ENCODE measurements at places on chromosomes 4 and X.

- peak; percentile 83 for DNase-seq
These were observed 178.6 kb downstream of the ADAMTS3 start for GRCh38 chr4:72390409-72390808.

- DNase-seq = no peak
These were observed at the start of gene MAGEE2 for GRCh38 chrX:75784680-75785491. Gene MAGEE2 (minus strand): TSS chrX:75785254. CDS start chrX:75785051, 203 bp downstream.

DNA sequence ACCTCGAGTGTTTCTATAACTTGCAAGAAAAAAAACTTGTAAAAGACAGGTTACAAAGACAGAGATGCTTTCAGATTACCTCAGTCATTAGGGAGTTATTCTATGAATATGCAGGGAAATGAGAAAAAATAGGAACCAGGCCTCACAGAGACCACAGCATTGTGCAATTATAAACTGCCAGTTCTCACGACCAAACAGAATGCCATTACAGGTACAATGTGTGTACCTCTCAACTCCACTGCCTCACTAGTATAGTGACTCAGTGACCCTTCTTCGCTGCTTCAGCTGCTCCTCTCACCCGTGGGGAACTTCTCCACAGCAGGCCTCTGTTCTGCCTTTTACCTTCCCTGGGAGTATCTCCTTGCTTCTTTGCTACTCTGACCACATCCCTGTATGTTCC is 2.3 kb upstream of the HTATSF1 start:
- DNase-seq = no peak

GRCh38 chr4:85932500-85933290 is 427.2 kb downstream of the MAPK10 start:
- DNase-seq = no peak

DNA sequence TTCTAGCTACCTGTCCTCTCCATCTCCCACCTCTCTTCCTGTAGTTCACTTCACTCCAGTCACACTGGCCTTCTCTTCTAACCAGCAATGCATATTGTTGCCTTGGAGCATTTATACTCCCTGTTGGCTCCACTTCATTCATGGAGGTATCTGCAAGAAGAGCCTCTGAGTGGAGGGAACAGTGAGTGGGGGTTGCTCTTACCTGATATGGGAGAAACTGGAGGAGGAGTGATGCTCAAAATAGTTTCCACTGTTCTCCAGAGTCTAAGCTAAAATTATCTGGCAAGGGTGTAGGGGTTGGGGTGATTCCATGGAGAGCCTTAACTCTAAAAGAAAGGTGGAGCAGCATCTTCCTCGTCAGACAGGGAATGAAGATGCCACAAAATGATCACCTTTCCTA is 28.9 kb upstream of the DDX53 start:
- no peak for DNase-seq

DNA sequence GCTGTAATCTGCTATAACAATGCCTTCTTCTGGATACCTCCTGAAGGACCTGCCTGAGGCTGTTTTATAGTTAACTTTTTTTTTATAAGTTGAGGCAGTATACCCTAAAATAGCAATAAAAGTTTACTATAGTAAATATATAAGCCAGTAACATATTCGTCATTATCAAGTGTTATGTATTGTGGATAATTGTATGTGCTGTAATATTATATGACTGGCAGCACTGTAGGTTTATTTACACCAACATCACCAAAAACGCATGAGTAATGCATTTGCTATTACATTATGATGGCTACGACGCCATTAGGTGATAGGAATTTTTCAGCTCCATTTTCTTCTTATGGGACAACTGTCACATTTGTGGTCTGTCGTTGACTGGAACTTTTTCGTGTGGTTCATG is 237.2 kb upstream of the PITX2 start:
- DNase-seq = no peak

- DNase-seq = no peak
These were observed 37.0 kb downstream of the TKTL1 start for GRCh38 chrX:154332561-154332960.

DNA sequence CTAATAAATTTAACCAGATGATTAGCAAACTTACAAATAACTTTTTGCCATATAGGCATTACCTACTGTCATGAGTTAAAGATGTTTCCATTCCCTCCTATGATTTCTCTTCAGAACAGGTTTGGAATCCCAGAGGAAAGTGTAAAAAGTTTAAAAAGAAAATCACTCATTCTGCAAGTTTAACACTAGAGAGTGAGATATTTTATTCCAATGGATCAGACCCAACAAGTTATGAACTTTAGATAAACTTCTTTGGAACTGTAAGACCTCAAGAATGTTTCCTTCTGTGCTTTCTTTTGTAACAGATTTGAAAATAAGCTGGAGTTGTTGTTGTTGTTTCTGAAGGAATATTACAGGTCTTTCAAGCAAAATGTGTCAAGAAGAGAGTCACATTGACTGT is 51.6 kb downstream of the PPP3CA start:
- no peak for DNase-seq
